Esophagus muscularis mucosa (tissue), 4 donors: ENCODE measurements at places on chromosomes 11 and 22. TPM values are rescaled to one million over a fixed set of nuclear protein-coding genes. Genes with fewer than 3 reads are reported as not detected.
A peak's percentile ranks its signal among the peaks of the same experiment; 100 is the strongest.

The SYT12 gene
- 0.13 TPM for total RNA-seq

GRCh38 chr22:50082961-50083461 lies 2.2 kb downstream of the MLC1 start:
- no peaks in the 10 kb centered on the region for H3K36me3 ChIP-seq
- H3K27me3 ChIP-seq, result no peaks in the 10 kb centered on the region
- no peak overlapping the region for H3K4me3 ChIP-seq
- no peaks in the 10 kb centered on the region for H3K4me1 ChIP-seq
- DNase-seq, result no peak

GRCh38 chr11:1573077-1573902 lies 1.2 kb upstream of the DUSP8 start:
- no peaks in the 10 kb centered on the region for H3K36me3 ChIP-seq
- no peak for DNase-seq
- H3K4me3 ChIP-seq, result peak overlapping the region; percentile 85
- H3K27me3 ChIP-seq, result no peaks in the 10 kb centered on the region
- peak overlapping the region; percentile 80 for H3K27ac ChIP-seq
- peaks cover 60% of the 10 kb centered on the region for H3K4me1 ChIP-seq

The RIN1 gene
- 6.6 TPM for total RNA-seq

The PARVB gene
- 50.0 TPM for total RNA-seq

- no peaks in the 10 kb centered on the region for H3K27me3 ChIP-seq
- peaks cover 25% of the 10 kb centered on the region for H3K4me1 ChIP-seq
- H3K27ac ChIP-seq, result no peak overlapping the region
- H3K36me3 ChIP-seq, result peaks cover 14% of the 10 kb centered on the region
- DNase-seq, result no peak
Measured at GRCh38 chr22:42171417-42171816, 40.8 kb upstream of the CYP2D6 start.

DNA sequence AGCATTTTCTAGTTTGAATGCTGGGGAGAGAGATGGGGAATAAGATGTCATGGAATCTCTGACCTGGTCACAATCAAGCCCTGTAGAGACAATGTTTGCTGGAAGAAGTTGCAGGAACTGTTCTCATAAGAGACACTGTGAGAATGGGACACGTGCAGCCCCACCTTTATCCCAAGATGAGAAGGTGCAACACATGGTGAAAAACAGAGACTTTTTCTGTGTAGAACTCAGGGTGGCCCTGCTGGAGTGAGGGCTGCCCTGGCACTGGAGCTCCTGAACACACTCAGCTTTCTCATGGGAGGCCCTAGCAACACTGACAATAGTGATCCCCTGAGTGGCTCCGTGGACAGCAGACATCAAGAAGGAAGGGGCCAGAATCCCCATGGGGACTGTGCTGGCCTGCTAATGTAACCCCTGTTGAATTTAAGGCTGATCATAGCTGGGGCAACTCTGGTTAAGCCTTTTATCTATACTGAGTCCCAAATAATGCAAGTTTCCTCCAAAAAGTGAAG lies 106.6 kb downstream of the ME3 start:
- H3K27me3 ChIP-seq, result no peaks in the 10 kb centered on the region
- DNase-seq, result peak; percentile 83
- H3K4me1 ChIP-seq, result peaks cover 31% of the 10 kb centered on the region

The DGKZ gene
- 85.8 TPM for total RNA-seq

DNA sequence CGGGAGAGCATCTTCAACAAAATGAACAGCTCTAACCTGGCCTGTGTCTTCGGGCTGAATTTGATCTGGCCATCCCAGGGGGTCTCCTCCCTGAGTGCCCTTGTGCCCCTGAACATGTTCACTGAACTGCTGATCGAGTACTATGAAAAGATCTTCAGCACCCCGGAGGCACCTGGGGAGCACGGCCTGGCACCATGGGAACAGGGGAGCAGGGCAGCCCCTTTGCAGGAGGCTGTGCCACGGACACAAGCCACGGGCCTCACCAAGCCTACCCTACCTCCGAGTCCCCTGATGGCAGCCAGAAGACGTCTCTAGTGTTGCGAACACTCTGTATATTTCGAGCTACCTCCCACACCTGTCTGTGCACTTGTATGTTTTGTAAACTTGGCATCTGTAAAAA lies 109.9 kb downstream of the ARHGAP8 start:
- H3K27me3 ChIP-seq, result no peaks in the 10 kb centered on the region
- H3K4me1 ChIP-seq, result no peaks in the 10 kb centered on the region
- DNase-seq, result no peak
- H3K27ac ChIP-seq, result no peak overlapping the region
- no peak overlapping the region for H3K4me3 ChIP-seq

DNA sequence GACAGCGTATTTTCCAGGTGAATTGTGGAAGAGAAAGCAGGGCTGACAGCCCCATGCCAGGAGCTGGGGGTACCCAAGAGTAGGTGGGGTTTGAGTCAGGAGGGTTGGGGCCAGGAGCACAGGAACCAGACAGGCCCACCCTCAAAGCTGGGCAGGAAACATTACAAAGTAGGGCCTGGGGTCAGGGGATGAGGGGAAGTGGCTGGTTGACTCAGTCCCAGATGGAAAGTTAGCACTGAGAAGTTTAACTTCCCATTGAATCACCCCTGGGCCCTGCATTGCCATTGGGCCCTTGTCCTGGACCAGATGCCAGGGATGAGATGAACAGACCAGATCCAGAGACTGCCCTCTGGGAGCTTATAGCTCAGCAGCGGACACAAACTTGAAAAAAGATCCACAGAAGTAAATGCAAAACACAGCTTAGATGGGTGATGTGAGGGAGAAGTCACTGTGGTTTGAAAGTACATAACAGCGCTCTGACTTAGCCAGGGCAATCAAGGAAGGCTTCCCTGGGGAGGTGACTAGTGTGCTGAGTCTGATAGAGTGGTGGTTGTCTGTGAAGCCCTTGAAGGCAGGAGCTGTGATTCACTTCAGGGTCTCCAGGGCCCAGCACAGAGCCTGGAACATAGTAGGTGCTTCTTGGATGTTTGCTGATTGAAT lies 2.2 kb downstream of the MAFF start:
- no peak for DNase-seq
- H3K4me3 ChIP-seq, result no peak overlapping the region
- no peaks in the 10 kb centered on the region for H3K27me3 ChIP-seq
- H3K4me1 ChIP-seq, result peaks cover 42% of the 10 kb centered on the region

GRCh38 chr11:83816572-83817187 lies 530.5 kb upstream of the CCDC90B start:
- no peak overlapping the region for H3K27ac ChIP-seq
- no peak overlapping the region for H3K4me3 ChIP-seq
- no peaks in the 10 kb centered on the region for H3K36me3 ChIP-seq
- no peaks in the 10 kb centered on the region for H3K4me1 ChIP-seq
- no peak for DNase-seq

The SLC6A5 gene
- not detected for total RNA-seq

- H3K27me3 ChIP-seq, result no peaks in the 10 kb centered on the region
- H3K4me1 ChIP-seq, result no peaks in the 10 kb centered on the region
- H3K36me3 ChIP-seq, result no peaks in the 10 kb centered on the region
- no peak for DNase-seq
- H3K27ac ChIP-seq, result no peak overlapping the region
Measured at GRCh38 chr11:2460540-2461252, 15.9 kb downstream of the KCNQ1 start.

GRCh38 chr22:30891443-30891755 lies 77.2 kb downstream of the MORC2 start:
- no peak overlapping the region for H3K27ac ChIP-seq
- H3K4me1 ChIP-seq, result no peaks in the 10 kb centered on the region
- no peak for DNase-seq
- no peak overlapping the region for H3K4me3 ChIP-seq
- H3K36me3 ChIP-seq, result peaks cover 47% of the 10 kb centered on the region

- no peaks in the 10 kb centered on the region for H3K27me3 ChIP-seq
- H3K27ac ChIP-seq, result peak overlapping the region; percentile 77
- peaks cover 100% of the 10 kb centered on the region for H3K4me1 ChIP-seq
- DNase-seq, result no peak
Measured at GRCh38 chr11:1302041-1302460, 7.4 kb downstream of the TOLLIP start.

The FAT3 gene
- 15.5 TPM for total RNA-seq

DNA sequence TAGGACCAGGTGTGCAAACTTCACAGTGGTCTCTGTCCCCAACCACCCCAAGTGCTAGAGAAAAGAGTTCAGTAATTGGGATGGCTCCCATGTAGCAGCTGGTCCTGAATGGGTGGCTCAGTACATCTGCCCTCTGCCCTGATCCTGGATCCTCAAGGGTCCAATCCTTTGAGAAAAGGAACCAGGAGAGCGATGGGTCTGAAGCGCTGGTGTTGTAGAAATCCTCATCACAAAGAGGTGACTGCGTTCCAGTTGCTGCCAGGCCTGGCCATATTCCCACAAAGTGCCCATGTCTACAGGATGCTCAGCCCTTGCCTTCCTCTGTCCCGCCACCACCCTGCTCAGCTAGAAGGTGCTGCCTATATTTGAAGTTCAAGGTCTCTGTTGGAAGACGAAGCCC lies 6.2 kb upstream of the C22orf39 start:
- H3K4me3 ChIP-seq, result no peak overlapping the region
- no peaks in the 10 kb centered on the region for H3K27me3 ChIP-seq

The OR51E2 gene
- total RNA-seq, result 1.8 TPM

DNA sequence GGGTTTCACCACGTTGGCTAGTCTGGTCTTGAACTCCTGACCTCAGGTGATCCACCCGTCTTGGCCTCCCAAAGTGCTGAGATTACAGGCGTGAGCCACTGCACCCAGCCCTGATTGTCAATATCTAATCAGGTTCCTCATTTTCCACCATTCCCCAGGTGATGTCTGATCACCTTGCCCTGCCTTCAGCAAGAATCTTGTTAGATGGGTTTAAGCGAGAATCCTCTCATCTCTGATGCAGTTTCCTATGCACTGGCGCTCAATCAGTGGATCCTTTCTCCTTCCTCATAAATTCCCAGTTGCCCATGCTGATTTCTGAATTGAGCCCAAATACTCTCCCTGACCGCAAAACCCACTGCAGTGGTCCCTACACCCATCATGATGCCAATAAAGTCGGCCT lies 664 bp upstream of the ZC3H7B start:
- H3K27me3 ChIP-seq, result no peaks in the 10 kb centered on the region
- peak overlapping the region; percentile 88 for H3K27ac ChIP-seq
- no peaks in the 10 kb centered on the region for H3K36me3 ChIP-seq
- DNase-seq, result no peak
- H3K4me1 ChIP-seq, result peaks cover 39% of the 10 kb centered on the region
- H3K4me3 ChIP-seq, result peak overlapping the region; percentile 91

The GVQW3 gene
- total RNA-seq, result 0.84 TPM

The LINC01488 gene
- not detected for total RNA-seq

The UBXN1 gene
- total RNA-seq, result 215 TPM

DNA sequence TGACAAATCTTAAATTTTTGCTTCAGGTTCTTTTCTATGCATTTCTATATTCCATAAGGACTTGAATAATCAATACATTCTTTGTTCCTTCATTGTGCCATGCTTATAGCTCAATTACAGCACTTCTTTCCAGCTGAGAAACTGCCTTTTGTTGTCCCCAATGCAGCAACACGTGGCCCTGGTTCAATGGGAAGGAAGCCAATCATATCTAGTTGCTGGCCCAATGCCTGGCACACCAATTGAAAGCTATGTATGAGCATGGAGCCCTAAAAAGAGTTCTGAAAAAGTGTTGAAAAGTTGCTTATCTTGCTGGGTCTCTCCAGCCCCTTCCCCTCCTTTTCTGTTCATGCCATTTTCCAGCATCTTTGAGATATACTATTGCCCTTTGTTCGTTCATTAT lies 448.0 kb upstream of the FAT3 start:
- DNase-seq, result no peak
- no peaks in the 10 kb centered on the region for H3K36me3 ChIP-seq
- no peaks in the 10 kb centered on the region for H3K27me3 ChIP-seq
- H3K27ac ChIP-seq, result no peak overlapping the region

DNA sequence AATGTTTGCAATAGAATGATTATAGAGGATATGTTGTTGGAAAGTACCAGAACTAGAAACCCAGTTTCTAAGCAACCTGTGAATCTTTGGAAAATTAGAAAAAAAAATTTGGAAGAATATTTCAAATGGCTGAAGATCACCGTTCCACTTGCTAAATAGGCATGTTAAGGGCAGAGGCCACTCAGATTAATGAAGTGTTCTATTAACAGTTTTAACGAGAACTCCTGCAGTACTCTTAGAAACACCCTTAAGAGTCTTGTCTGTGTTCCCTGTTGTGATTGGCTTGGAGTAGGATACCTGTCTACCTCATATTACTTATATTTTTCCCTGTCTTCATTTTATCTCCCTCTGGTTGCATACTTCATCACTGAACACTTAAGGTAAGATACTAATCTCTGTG lies 4.6 kb downstream of the C11orf54 start:
- peaks cover 50% of the 10 kb centered on the region for H3K4me1 ChIP-seq
- no peak overlapping the region for H3K27ac ChIP-seq
- DNase-seq, result no peak

GRCh38 chr22:43313244-43313889 lies 29.8 kb downstream of the SCUBE1 start:
- H3K27me3 ChIP-seq, result no peaks in the 10 kb centered on the region
- H3K4me1 ChIP-seq, result peaks cover 76% of the 10 kb centered on the region
- H3K36me3 ChIP-seq, result no peaks in the 10 kb centered on the region
- no peak for DNase-seq
- H3K27ac ChIP-seq, result peak overlapping the region; percentile 53
- no peak overlapping the region for H3K4me3 ChIP-seq

- H3K27ac ChIP-seq, result no peak overlapping the region
- no peaks in the 10 kb centered on the region for H3K36me3 ChIP-seq
- H3K4me3 ChIP-seq, result no peak overlapping the region
- H3K4me1 ChIP-seq, result no peaks in the 10 kb centered on the region
Measured at GRCh38 chr11:72525466-72525865, 91.1 kb upstream of the CLPB start.
